ENCODE measurements at places on chromosomes 4 and X.

GRCh38 chr4:121428721-121429120 lies 47.9 kb upstream of the QRFPR start:
- DNase-seq = peak; percentile 66

DNA sequence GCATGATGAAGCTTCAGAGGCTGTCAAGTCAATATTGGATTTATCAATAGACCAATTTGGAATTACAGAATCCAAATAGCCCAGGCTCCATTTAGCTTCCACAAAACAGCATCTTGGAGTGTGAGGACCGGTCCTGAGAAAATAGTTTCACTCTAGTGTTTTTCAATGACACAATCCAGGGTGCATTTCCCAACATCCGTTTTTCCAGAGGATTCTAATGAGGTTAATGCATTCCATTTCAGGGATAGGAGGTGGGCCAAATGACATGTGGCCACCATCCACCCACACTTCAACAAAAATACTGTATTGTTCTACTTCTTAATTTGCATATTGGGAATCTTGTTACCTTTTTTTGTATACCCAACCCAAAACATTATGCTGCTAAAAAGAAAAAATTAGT lies 229.8 kb upstream of the LDB2 start:
- DNase-seq = no peak

- no peak for DNase-seq
Measured at GRCh38 chrX:12824944-12825343, 33.7 kb downstream of the PRPS2 start.

DNA sequence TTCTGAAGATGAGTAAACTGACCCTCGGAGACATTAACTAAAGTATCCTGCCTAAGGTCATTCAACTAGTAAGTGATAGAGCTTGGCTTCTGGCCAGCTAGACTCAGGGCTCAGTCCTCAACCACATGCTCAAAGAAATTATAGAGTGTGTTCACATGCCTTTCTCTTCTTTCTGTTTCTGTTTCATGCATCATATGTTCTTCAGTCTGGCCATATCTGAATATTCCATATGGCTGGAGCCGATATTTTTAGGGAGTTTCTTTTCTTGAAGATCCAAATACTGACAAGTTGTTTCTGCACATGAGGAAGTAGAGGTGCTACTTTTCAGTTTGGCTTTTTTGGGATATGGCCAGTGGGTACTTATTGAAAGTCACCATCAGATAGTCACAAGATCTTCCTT lies 44.9 kb downstream of the MMRN1 start:
- DNase-seq = no peak

GRCh38 chr4:107050525-107051135 lies 14.5 kb upstream of the DKK2 start:
- DNase-seq = peak; percentile 40

DNA sequence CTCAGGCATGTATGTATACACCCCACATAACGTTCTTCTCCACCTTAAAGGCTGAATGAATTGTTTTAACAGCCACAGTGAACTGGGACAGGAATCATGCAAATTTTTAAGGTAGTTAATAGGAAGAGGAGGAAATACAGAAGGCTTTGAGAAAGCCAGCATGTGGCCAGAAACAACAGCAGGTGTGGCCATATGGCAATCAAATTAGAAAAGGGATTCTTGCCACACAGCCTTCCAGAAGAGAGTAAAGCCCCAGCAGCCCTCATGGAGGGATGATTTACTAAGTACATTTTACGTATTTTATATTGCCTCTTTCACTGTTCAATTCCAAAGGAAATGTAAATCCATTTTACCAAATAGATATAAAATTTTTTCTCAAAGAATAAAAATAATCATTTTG lies 792.2 kb downstream of the ADGRL3 start:
- no peak for DNase-seq

DNA sequence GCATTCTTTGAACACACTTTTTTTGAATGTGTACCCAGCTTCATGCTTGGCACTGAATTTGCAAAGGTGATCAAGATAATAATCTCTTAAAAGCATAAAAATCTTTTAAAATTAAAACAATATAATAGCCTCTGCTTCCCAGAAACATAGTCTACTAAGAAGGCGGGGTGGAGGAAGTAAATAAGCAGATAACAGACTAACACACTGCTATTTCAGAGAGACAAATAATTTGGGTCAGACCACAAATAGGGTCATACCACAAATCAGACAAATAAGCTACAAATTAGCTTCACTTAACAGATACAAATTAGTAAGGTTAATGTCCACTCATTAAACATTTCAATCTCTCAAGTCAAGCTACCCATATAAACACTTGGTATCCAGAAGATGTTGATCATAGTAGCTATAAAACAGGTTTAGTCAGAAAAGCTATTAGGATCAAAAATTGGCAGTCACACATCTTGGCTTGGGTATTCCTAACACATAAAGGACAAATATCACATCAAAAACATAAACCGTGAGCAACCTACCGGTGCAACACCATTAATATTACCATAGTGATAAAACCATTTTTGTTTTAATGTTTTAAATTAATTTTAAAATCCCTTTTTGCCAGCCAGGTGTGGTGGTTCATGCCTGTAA lies 47.3 kb downstream of the PPP3CA start:
- DNase-seq = no peak

- DNase-seq = peak; percentile 11
Measured at GRCh38 chr4:54942721-54943120, 182.7 kb downstream of the KDR start.

DNA sequence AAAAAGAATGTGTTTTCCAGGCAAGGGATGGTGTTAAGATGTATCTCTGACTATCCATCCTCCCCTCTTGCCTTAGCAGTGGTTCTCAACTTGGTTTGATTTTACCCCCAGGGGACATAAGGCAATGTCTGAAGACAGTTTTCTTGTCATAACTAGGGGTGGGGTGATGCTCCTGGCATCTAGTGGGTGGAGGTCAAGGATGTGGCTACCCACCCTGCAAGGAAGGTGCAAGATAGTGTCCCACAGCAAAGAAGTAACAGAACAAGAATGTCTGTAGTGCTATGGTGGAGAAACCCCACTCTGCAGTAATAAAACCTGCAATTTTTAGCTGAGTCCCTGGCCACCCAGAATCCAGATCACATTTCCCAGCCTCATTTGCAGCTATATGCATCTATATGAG lies 81.2 kb upstream of the TBL1X start:
- no peak for DNase-seq

GRCh38 chr4:149985981-149986380 lies 92.3 kb upstream of the DCLK2 start:
- DNase-seq = no peak

GRCh38 chrX:71533851-71534561 lies 1.1 kb downstream of the OGT start:
- peak; percentile 55 for DNase-seq

- DNase-seq = no peak
Measured at GRCh38 chrX:105635794-105636193, 186.5 kb upstream of the NRK start.

DNA sequence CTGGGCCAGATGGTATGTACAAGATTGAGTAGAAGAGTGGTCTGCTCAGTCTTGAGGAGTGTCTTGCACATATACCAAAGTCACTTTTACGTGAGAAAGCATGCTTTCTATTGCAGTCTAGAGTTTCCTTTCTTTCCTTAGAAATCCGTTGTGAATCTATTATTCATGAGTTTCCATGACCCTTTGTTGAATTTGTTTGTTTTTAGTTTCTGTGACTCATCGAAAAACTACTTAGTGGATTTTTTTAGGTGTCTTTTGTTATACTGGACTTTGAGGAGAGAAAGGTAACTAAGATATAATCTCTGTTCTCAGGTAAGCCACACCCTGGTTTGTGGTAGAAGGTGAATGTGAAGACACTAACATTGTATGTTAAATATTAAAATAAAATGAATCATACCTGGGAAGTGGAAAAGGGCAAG lies 23.0 kb downstream of the GALNT7 start:
- peak; percentile 50 for DNase-seq

DNA sequence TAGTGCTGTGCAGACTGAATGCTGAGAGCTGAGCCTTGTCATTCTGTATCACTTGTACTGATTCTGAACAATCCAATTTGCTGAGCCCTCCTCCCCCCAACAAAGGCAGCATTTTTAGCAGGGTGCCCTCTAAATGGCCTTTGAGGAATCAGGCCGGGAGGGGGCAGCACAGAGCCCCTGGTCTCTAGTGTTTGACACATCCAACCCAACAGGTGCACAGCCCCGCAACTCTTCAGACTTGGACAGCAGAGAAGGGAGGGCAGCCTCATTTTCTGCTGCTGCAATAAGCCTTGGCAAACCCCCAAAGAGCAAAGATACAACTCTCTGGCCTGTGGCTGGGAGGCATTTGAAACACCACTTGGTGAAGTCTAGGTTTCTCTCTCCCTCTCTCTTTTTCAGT lies 3.4 kb downstream of the ATP1B4 start:
- peak; percentile 23 for DNase-seq

- no peak for DNase-seq
Measured at GRCh38 chrX:25158635-25159034, 142.9 kb upstream of the ARX start.

- DNase-seq = no peak
Measured at GRCh38 chr4:118369231-118369630, 16.4 kb upstream of the PRSS12 start.

GRCh38 chr4:3450643-3451042 lies 8.9 kb downstream of the HGFAC start:
- no peak for DNase-seq

- DNase-seq = peak; percentile 92
Measured at GRCh38 chr4:140260227-140260626, 106.2 kb upstream of the MAML3 start.

DNA sequence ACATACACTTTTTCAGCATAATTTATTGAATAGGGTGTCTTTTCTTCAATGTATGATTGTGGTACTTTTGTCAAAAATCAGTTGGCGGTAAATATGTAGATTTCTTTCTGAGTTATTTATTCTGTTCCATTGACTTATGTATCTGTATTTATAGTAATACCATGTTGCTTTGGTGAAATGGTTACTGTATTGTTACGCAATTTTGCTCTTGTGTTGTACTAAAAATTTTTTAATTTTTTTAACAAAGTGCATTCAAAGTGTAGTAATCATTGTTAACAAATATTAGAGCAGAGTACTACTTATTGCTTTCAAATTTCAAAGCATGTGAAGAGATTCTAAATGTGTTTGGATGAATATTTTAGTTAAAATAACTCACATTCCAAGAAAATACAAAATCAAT lies 915.4 kb downstream of the PCDH19 start:
- DNase-seq = no peak

DNA sequence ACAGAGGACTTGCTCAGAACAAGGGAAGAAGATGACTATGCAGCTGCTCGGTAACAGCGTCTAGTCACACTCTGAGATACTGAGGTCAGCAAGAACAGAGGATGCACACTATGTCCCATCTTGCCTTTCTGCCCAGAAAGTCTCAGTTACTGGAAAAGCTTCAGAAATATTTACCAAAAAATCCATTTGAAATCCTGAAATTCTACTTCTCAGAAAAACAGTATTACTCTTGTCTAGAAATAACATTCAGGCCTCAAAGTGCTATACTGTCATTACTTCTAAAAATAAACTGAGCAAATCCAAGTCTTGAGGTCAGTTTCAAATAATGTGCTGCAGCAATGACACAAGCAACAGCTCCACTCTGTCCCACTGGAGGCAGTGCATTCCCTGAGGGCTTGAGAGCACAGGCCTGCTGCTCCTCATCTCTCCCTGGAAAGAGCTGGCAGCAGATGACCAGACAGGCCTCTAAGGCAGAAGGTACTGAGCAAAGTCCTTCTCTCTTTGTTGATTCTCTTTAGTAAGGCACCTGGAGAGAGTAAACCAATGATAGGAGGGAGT lies 76.9 kb downstream of the CAMK2D start:
- DNase-seq = peak; percentile 70

DNA sequence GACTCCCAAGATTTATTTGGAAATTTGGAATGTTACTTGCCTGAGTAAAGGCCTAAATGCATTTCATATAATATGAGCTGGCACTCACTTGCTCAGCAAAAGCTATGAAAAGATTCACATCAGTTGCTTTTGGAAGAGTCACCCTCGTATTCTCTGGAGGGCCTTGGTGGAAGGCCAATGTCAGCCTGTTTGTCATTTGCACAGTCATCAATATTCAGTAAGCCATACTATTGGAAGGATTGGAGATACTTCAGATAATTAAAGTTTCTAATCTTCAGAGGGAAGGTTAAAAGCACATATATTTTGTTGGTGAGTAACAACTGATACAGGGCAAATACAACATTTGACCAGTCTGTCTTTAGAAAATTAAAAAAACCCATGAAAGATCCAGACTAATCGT lies 36.6 kb downstream of the VCX3A start:
- no peak for DNase-seq

DNA sequence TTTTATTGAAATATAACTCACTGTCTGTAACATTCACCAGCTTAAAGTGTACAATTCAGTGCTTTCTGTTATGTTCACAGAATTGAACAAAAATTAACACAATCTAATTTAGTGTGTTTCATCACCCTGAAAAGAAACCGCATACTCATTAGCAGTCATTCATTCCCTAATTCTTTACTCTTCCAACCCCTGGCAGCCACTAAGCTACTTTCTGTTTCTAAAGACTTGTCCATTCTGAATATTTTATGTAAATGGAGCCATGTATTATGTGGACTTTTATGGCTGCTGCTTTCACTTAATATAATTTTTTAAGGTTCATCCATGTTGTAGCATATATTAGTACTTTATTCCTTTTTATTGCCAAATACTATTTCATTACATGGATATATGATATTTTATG lies 94.7 kb upstream of the ATP8A1 start:
- DNase-seq = no peak

GRCh38 chrX:44890247-44890646 lies 17.3 kb downstream of the KDM6A start:
- DNase-seq = no peak

- DNase-seq = peak; percentile 57
Measured at GRCh38 chr4:169098532-169098931, 88.5 kb upstream of the CBR4 start.

DNA sequence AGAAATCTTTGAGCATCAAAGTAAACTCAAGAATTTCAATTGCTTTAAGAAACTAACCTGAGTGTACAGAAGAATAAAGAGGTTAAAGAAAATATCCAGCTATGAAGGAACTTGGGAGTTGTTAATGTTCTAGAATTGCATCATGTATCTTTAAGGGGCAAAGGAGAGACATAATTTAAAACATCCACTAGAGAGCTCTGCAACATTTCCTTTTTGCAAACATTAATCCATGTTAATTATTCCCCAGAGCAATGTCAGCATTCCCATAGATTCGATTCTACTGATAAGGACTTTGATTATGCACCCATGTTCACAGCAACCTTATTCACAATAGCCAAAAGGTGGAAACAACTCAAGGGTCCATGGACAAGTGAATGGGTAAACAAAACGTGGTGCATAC lies 80.2 kb upstream of the SORBS2 start:
- DNase-seq = peak; percentile 55

GRCh38 chr4:75633846-75634245 lies 3.5 kb upstream of the CDKL2 start:
- peak; percentile 48 for DNase-seq

GRCh38 chr4:98627531-98628257 lies 30.7 kb downstream of the TSPAN5 start:
- DNase-seq = peak; percentile 84

DNA sequence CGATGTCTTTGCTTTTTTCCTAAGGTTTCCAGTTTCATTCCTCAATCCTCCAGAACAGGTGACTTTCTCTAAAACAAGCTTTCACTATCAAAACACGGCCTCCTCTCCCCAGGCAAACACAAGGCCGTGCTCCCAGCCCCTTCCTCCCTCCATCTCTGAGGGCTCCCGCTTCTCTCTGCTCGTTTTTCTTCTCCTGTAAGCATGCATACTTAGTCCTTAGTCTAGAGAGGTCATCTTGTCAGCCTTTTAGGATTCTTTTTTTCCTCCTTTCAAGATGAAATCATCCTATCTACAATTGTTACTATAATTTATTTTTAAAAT lies 18.7 kb downstream of the DCTD start:
- no peak for DNase-seq

GRCh38 chr4:181618896-181619295 lies 624.3 kb upstream of the TENM3 start:
- DNase-seq = no peak
